ENCODE measurements at places on chromosomes 7 and 10.

DNA sequence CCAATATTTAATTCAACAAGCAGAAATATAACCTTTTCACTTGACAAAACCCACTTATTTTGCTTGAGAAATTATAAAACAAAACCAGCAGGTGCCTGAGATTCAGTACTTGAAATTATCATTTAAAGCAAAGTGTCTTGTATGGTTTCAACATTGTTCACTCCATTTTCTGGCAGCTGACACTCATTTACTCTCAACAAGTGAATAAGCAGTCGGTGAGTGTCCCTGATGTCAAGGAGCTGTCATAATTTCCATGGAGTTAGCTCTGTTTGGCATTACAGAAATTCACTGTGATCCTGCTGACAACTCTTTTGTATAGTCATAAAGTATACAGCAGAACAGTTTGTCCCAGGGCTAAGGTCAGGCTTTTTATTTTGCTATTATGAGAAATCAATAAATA, 490.0 kb downstream of the CNTNAP2 start:
- no peak for DNase-seq

- DNase-seq, result no peak
Measured at GRCh38 chr10:100769481-100769880, 24.1 kb downstream of the PAX2 start.

GRCh38 chr7:68063171-68063570, 1066.5 kb downstream of the TYW1 start:
- DNase-seq, result no peak

DNA sequence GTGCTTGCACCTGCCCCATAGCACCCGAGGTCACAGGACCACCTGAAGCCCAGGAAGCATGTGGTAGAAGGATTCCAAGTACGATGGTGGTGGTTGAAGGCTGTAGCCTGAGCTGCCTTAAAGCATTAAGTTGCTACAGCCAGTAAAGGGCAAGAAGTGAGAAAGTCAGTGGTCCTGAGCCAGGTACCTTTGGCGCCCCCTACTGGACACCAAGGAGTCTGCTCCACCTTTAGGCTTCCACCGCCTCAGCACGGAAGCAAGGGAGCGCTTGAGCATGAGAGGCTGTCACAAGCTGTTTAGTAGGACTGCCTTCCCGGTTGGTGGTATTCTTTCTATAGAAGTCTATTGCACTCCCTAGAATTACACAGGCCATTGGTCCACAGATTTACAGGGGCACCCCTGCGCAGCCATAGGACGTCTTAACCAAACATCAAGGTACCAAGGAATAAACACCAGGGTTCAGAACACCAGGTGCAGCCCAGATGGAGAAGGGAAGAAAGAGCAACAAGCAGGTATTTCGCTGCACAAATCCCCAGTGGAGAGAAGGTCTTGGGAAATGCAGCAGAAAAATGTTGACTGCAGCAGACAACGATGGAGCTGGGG, 2.2 kb downstream of the CRTAC1 start:
- DNase-seq, result peak; percentile 19

DNA sequence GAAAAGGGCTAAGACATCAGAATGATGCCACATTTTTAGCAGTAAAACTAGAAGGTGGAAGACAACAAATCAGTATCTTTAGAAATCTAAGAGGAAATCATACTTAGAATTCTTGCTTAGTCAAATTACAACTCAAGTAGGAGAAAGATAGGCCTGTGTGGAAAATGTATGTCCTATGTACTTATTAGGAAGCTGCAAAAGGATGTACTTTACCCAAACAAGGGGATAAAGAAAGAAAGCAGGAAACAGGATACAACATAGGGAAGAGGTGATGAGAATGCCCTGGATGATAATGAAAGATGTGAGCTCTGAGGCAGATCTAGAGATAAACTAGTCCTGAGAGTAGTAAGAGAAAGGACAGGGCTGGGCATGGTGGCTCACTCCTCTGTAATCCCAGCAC, 54.9 kb downstream of the RNLS start:
- no peak for DNase-seq

- no peak for DNase-seq
Measured at GRCh38 chr7:155405399-155406318, 52.3 kb upstream of the EN2 start.

DNA sequence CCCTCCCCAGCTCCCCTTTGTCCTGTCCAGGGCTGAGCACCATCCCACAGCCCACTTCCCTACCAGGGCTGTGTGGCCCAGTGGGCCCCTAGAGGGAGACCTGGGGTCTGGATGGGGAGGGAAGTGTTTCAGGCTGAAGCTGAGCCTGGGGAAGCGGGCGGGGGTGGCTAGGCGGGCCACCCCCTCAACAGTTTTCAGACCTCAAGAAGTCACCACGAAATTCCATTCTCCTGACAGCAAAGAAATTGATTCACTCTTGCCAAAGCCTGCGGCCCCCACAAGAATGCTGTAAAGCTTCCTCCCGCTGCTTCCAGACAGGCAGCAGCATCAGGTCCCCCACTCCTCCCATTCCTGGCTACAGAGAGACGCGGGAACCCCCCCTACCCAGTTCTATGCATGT, 2.5 kb upstream of the LFNG start:
- no peak for DNase-seq

DNA sequence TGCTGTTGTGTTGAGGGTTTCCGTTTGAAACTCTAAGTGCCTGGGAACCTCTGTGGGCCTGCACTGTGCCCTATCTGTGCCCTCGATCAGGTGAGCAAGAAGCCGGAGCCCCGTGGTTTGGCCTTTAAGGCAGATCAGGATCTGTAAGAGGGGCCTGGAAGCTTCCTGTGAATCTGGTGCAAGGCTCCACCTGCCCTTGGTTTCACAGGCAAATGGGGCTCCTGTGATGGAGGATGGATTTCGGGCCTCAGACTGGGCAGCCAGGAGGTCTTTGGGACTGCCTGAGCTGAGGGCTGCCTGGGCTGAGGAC, 21.6 kb downstream of the SCART1 start:
- no peak for DNase-seq

DNA sequence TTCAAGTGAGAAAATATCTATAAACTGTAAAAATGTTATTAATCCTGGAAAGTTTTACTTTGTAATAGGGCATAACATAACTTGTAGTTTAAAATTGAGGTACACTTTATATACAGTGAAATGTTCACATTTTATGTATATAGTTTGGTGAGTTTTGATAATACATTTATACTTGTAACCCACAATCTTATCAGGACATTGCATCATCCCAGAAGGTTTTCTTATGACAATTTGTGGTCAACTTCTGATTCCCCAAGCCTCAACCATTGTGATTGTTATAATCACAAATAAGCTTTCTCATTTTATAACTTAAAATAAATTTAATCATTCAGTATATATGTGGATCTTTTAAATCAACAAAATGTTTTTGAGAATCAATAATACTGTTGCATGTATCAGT, 151.1 kb downstream of the TFPI2 start:
- DNase-seq, result no peak

GRCh38 chr7:97117035-97117371, 495 bp upstream of the SDHAF3 start:
- DNase-seq, result no peak

- DNase-seq, result peak; percentile 36
Measured at GRCh38 chr7:121081327-121081936, 92.9 kb downstream of the CPED1 start.

GRCh38 chr10:32948451-32948850, 9.6 kb downstream of the ITGB1 start:
- no peak for DNase-seq

DNA sequence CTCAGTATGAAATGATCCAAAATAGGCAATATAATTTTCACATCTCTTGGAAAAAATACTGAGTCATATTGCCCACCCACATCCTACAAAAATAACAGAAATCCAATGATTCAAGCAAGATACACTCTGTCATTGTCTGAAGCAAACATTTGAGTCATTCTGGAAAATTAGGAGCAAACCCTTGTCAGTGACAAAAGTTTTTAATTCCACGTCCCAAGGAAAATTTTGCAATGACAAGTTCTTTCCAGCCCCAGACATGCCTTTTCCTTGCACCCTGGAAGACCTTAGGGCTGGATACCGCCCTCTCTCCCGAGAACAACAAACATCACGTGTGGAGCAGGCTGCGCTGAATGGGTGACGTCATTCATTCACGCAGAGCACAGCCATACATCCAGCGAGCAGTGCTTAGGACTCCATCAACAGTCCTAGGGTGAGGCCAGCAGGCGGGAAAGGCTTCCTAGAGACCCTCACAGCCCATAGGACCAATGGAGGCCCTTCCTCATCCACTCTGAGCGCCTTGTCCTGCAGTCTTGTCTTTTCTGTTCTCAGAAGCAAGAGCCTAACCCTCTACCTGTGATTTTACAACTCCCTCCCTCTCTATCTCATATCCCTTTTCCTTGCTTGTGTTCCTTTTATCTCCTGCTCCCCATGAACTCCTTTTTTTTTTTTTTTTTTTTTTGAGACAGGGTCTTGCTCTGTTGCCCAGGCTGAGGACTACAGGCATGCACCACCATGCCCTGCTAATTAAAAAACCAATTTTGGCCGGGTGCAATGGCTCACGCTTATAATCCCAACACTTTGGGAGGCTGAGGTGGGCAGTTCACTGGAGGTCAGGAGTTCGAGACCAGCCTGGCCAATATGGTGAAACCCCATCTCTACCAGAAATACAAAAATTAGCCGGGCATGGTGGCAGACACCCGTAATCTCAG, 23.5 kb upstream of the KDM7A start:
- peak; percentile 19 for DNase-seq

DNA sequence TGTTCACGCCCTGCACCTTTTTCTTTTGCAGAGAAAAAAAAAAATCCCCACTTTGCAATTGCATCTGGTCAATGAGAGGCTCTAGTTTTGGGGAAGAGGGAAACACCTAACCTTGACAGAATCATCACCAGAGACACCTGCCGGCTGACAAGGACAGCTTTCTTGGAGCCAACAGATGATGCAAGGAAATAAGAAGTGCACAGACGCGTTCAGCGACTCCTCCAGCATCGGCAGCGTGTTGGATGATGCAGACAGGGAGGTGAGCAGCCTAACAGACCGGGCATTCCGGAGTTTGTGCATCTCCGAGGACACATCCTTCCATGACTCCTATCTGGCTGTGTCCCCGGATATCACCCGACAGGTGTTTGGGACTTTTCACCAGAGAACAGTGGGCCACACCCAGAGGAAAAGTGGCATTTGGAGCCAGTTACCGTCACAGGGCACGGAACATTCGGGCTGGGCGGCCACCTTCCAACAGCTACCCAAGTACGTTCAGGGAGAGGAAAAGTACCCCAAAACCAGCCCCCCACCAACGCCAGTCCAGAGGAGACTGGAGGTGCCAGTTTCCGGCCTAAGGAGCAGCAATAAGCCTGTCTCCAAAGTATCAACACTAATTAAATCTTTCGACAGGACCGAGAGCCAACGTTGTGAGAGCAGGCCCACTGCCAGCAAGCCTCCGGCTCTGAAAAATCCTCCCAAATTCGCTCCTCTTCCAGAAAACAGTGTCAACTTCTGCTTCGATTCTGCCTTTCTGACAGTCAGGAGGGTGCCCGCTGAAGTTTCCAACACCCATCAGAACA, 23.6 kb downstream of the C10orf71 start:
- DNase-seq, result no peak

GRCh38 chr7:91326516-91327199, 62.4 kb downstream of the FZD1 start:
- no peak for DNase-seq

DNA sequence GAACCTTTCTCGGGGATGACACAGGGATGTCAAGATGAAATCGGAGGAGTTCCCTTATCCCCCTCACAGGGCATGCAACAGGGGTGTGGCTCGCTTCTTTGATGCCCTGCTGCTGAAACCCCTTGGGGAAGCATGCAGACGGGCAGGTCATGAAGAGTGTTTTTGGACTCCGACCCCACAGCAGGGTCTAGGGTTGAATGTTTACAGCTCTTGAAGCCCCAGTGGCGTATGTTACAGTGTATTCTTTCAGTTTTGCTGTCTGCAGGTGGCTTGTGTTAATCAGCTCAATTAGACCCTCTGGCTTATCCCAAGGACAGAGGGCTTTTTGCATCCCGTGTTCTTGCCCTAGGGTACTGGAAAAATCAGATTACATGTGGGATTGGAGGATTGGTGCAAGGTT, 446.5 kb downstream of the LRMDA start:
- no peak for DNase-seq

- no peak for DNase-seq
Measured at GRCh38 chr10:18737841-18738240, 78.6 kb downstream of the ARL5B start.

DNA sequence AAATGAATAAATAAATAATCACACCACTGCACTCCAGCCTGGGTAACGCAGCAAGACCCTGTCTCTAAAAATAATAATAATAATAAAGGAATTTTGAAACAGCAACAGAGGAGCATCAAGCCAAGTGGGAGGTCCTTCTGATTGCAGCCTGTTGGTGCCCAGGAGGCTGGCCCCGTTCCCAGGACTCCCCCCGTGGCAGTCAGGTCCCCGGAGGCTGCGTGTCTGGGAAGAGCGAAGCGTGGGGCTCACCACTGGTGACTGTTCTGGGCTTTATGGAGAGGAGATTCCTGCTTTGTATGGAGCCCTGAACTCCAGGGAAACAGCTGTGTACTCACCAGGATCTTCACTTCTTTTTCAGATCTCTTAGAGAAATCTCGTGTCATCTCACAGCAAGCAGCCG, 19.3 kb upstream of the MYH16 start:
- no peak for DNase-seq

GRCh38 chr7:24907311-24907886, 72.6 kb downstream of the OSBPL3 start:
- DNase-seq, result no peak

DNA sequence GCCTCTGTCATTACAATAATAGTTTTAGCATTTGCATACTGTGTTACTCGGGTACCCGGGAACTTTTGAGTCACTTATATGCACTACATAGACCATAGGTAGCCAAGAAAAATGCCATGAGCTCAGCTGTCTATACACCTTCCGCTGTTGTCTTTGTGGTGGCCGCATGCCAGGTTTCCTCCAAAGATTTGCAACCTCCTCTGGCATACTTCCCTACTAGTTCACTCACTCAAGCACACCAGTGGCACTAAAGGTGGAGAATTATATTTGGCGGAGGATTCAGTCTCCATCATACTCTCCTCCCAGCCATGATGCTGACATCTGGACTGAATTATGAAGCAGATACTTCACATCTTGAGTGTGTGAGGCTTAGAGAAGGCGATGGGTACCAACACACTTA, 35.6 kb upstream of the GRB10 start:
- DNase-seq, result no peak

DNA sequence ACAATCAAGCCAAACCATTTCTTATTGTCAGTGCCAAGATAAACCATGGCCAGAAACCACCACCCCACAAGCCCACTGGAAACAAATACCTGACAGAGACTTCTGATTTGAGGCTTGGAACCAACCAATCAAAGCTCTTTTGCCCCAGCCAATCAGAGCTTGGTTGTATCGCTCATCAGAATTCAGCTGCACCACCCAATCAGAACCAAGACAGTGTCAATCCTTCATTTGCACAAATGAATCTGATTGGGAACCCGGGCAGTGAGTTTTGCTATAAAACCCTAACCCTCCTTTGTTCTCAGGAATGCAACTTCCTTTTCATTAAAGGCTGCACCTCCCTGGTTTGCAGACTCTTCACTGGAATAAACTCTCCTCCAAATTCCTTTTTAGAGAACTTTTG, 87.4 kb downstream of the ELAPOR2 start:
- no peak for DNase-seq

All from NCI-H774 (cell line).